ENCODE measurements at places on chromosomes 3 and 15.

DNA sequence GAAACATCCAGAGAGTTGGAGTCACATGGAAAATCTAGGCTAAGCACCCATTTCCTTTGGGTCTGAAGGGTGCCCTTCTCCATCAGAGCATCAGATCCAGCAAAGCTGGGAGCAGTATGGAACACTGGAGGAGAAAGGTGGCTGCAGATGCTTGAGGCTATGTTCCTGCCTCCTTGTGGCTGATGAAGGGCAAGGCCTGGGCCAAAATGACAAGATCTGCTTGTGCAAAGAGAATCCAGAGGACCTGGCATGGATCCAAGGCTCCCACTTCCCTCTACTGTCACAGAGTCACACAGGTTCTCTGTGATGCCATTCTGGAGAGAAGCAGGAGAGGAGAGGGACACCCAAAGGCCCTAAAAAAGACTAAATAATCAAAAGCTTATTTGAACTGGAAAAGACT lies 9.2 kb upstream of the ATP8B4 start:
- no peaks in the 10 kb centered on the region for H3K4me1 ChIP-seq
- DNase-seq: peak; percentile 53
- no peak overlapping the region for H3K4me3 ChIP-seq
- H3K27me3 ChIP-seq: no peaks in the 10 kb centered on the region
- H3K27ac ChIP-seq: no peak overlapping the region

GRCh38 chr3:139234491-139234890 lies 109.3 kb upstream of the MRPS22 start:
- no peaks in the 10 kb centered on the region for H3K27me3 ChIP-seq
- no peaks in the 10 kb centered on the region for H3K4me1 ChIP-seq
- H3K27ac ChIP-seq: no peak overlapping the region

DNA sequence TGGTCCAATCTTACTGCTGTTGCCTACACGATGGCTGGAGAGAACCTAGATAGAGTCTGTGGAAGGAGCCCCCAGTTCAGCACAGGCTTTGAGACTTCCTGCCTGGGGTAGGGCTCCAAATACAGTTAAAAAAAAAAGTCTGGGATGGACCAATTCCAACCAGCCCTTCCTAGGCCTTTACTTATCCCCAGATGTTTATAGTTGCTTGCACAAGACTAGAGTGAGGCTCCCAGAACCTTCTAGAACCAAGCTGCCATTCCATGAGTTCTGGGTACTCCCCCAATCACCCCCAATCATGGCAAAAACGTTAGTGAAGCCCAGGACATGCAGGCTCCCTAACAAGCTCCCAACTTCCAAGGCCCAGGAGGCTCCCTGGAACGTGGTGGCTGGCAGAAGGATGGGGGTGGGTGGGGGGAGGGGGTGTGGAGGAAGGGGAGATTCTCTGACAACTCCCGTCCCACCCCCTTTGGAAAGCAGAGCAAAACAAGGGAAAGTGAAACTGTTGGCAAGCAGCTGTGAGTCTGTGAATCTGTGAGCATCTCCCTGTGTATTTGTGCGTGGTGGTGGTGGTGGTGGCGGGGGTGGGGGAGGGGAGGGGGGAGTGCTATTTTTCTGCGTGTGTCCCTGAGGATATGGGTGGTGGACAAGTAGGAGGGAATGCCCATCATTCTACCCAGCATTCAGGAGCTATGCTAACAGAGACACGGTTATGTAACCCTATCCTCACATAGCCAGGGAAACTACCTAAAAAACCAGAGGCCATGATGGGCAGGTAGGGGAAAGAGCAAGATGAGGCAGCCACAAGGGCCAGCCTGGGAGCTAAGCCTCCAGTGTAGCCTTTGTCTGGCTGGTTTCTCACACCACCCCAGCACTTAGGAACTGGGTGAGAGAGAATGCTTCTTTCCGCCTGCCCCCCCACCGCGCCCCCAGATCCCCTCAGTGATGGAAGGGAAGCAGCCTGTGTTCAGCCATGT lies 2.0 kb downstream of the MST1R start:
- DNase-seq: no peak
- no peaks in the 10 kb centered on the region for H3K27me3 ChIP-seq
- no peaks in the 10 kb centered on the region for H3K36me3 ChIP-seq

- DNase-seq: no peak
- peak within 1 kb of the TSS; percentile 32 for H3K4me3 ChIP-seq
- no peaks in the 10 kb centered on the region for H3K36me3 ChIP-seq
- no peaks in the 10 kb centered on the region for H3K4me1 ChIP-seq
Observed at GRCh38 chr3:119660474-119661440, at the start of gene POPDC2. Gene POPDC2, minus strand, starts transcription at chr3:119660589. Its CDS starts 166 bp downstream, at chr3:119660423.

- no peak overlapping the region for H3K27ac ChIP-seq
- no peaks in the 10 kb centered on the region for H3K4me1 ChIP-seq
- H3K36me3 ChIP-seq: no peaks in the 10 kb centered on the region
- no peaks in the 10 kb centered on the region for H3K27me3 ChIP-seq
- no peak for DNase-seq
Observed at GRCh38 chr3:30107531-30107930, 498.9 kb upstream of the TGFBR2 start.
